WTC11 (cell line): ENCODE measurements at places on chromosomes 3 and 15. TPM values are rescaled to one million over a fixed set of nuclear protein-coding genes. Genes with fewer than 3 reads are reported as not detected.

The PATL2 gene
- 0.41 to 1.2 TPM (median 0.59 TPM) in 3 replicates for total RNA-seq

The GOLGA6B gene
- 0.73 to 1.9 TPM (median 0.85 TPM) in 3 replicates for total RNA-seq

The FBXW12 gene
- total RNA-seq = 1.9 to 2.5 TPM (median 2.0 TPM) in 3 replicates

The ZFYVE19 gene
- total RNA-seq = 17.3 to 18.9 TPM (median 17.6 TPM) in 3 replicates

The ARGFX gene
- not detected in 3 replicates for total RNA-seq

The A4GNT gene
- not detected in 3 replicates for total RNA-seq

The CFAP100 gene
- 0.41 TPM in 1 of 3 replicates, not detected in the others for total RNA-seq

The SRP14 gene
- 190 to 199 TPM (median 192 TPM) in 3 replicates for total RNA-seq

The KLHL18 gene
- 23.4 to 29.5 TPM (median 28.4 TPM) in 3 replicates for total RNA-seq

The ZNF80 gene
- not detected in 3 replicates for total RNA-seq

The PRR23E gene
- total RNA-seq = not detected in 3 replicates

The PEX11A gene
- 2.9 to 3.5 TPM (median 3.0 TPM) in 3 replicates for total RNA-seq

The XCR1 gene
- total RNA-seq = 0.02 to 0.25 TPM in 2 of 3 replicates, not detected in the other

The SOX14 gene
- 0.34 to 0.78 TPM (median 0.70 TPM) in 3 replicates for total RNA-seq

The SPRED1 gene
- total RNA-seq = 35.9 to 37.1 TPM (median 36.1 TPM) in 3 replicates

The ZSCAN2 gene
- total RNA-seq = 39.6 to 51.9 TPM (median 44.4 TPM) in 3 replicates

The KLHL40 gene
- not detected in 3 replicates for total RNA-seq

The GPR171 gene
- total RNA-seq = 0.17 to 0.32 TPM in 2 of 3 replicates, not detected in the other

The SAMMSON gene
- 0.11 to 0.13 TPM (median 0.11 TPM) in 3 replicates for total RNA-seq

The CAPN7 gene
- 16.8 to 20.3 TPM (median 17.9 TPM) in 3 replicates for total RNA-seq

The ABI3BP gene
- 0.18 to 0.74 TPM (median 0.39 TPM) in 3 replicates for total RNA-seq

The SEMA6D gene
- 0.98 to 2.6 TPM (median 2.0 TPM) in 3 replicates for total RNA-seq

The RTP1 gene
- 5.1 to 5.9 TPM (median 5.6 TPM) in 3 replicates for total RNA-seq

The MCF2L2 gene
- 7.3 to 9.0 TPM (median 7.5 TPM) in 3 replicates for total RNA-seq

The CD200 gene
- total RNA-seq = 46.8 to 56.1 TPM (median 54.1 TPM) in 3 replicates
